ENCODE measurements at places on chromosomes 2 and 18.

DNA sequence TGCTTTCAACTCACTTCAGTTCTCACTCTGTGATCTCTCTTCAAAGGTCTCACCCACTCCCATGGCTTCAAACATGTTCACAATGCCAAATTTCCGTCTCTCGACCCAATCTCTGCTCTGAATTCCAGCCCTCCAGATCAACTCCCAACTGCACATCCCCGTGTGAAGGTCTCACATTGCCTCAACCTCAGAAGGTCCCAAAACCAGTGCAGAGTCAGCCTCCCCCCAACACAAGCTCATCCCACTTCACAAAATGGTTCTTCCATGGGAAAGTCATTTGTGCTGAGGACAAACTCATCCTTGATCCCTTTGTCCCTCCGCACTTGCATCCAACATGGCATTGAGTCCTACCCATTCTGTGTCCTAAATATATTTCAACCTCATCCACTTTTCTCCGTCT lies 31.0 kb upstream of the GNAL start:
- no peak for DNase-seq

DNA sequence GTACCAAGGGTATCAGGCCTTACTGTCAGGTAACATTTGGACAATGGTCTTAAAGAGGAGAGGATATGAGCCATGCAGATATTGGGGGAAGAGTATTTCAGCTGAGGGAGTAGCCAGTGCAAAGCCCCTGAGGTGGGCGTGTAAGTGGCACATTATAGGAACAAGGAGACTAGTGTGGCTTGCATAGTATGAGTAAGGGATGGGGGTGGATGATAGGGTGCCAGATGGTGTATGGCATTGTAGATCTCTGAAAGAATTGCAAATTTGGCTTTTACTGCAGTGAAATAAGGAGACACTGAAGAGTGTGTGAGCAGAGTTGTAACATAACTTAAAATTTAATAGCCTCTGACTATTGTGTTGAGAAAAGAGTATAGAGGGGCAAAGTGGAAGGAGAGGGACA lies 244.0 kb downstream of the PDE11A start:
- peak; percentile 7 for DNase-seq

- peak; percentile 17 for DNase-seq
Measured at GRCh38 chr2:161232571-161232970, 72.3 kb downstream of the TANK start.

- no peak for DNase-seq
Measured at GRCh38 chr2:191489177-191489576, 188.8 kb upstream of the NABP1 start.

GRCh38 chr2:239376351-239376750 lies 24.5 kb downstream of the HDAC4 start:
- DNase-seq, result no peak

- DNase-seq, result no peak
Measured at GRCh38 chr18:26394047-26394654, 154.2 kb downstream of the KCTD1 start.

DNA sequence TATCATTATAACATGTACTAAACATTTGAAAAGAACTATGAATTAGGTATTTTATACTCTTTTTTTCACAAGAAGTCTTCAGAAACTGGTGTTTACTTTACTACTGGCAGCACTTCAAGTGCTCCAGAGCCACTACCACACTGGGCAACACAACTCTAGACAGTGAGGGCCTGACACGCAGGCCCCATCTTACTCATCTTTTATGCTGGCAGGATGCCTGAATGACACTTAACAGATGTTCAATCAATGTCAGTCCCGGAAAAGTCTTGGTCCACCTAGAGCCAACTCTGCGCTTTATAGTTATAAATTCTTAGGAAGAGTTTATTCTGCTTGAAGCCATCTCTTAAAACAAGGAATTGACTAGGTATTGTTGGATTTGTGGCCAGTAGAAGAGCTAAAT lies 8.7 kb upstream of the WIPF1 start:
- DNase-seq, result no peak

DNA sequence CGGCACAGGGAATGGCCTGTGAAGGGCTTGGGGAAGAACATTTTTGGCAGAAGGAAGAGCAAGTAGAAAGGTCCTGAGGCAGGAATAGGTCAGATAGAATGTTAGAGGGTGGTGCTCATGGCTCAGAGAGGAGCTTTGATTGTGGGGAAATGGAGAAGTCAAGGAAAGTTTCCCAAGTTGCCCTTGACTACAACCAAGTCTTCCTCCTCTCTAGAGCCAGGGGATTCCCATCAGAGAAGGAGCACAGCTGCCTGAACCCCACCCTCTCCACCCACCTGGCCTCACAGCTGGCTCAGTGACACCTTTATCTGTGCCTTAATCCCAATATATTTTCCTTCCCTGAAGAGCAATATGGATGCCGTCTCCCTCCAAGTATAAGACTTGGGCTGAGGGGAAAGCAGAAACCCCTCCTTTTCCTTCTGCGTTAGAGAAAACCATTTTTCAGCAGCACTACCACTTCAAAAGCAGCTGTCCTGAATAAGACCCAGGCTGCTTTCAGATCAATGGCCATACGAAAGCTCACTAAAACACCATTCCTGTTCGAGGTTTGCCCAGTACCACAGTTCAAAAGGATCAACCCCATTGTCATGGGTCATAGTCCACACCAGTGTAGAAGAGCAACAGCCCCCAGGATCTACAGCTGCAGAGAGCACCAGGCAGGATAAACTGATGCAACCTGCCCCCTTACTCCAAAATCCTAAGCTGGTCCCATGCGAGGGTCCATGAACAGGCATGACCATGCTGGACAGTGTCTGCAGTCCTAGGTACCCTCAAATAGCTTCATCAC lies 199.6 kb downstream of the AFF3 start:
- DNase-seq, result no peak

GRCh38 chr2:237300739-237301138 lies 113.2 kb downstream of the COL6A3 start:
- DNase-seq, result no peak

GRCh38 chr2:201908901-201909300 lies 102.6 kb downstream of the CDK15 start:
- DNase-seq, result no peak

- no peak for DNase-seq
Measured at GRCh38 chr2:227616631-227617030, 667 bp upstream of the SCYGR4 start.

GRCh38 chr18:58227361-58227930 lies 183.4 kb downstream of the NEDD4L start:
- DNase-seq, result peak; percentile 91

DNA sequence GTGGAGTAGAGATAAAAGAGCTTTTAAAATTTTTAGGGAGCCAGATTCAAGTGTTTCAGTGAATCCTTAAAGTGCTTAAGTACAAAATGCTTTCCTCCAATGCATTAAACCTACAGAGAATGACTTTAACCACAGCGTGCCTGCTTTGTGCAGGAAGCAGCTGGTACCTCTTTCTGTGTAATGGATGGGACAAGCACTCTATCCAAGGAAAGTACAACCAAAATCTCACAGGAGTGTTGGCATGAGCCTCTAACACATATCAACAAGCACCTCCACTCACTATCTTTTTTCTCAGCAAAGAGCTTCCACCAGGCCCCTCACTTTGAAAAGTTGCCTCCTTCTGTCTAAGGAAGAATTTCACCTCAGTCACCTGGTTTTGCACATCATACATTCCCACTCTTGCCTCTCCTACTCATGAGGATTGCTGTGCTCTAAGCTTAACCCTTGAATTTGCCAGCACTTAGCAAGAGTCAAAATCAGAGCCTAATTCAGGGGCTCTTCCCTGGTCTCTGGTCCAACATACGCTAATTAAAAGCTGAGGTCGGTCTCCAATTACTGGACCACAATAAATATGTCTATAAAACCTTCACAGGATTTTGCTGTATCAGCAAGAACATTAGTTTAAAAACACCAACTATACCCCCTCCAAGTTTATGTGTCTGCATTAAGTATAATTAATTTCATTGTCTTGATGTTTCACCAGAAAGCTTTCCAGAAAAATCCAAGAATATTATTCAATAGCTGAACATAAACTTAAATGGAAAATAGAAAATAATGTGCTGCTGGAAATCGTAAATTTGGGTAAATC lies 68.9 kb downstream of the ZNF521 start:
- no peak for DNase-seq

GRCh38 chr2:203242518-203242917 lies 3.7 kb downstream of the CYP20A1 start:
- DNase-seq, result no peak

GRCh38 chr18:59021500-59021899 lies 118.2 kb upstream of the SEC11C start:
- peak; percentile 97 for DNase-seq

GRCh38 chr2:226185616-226186211 lies 613.9 kb downstream of the IRS1 start:
- no peak for DNase-seq

DNA sequence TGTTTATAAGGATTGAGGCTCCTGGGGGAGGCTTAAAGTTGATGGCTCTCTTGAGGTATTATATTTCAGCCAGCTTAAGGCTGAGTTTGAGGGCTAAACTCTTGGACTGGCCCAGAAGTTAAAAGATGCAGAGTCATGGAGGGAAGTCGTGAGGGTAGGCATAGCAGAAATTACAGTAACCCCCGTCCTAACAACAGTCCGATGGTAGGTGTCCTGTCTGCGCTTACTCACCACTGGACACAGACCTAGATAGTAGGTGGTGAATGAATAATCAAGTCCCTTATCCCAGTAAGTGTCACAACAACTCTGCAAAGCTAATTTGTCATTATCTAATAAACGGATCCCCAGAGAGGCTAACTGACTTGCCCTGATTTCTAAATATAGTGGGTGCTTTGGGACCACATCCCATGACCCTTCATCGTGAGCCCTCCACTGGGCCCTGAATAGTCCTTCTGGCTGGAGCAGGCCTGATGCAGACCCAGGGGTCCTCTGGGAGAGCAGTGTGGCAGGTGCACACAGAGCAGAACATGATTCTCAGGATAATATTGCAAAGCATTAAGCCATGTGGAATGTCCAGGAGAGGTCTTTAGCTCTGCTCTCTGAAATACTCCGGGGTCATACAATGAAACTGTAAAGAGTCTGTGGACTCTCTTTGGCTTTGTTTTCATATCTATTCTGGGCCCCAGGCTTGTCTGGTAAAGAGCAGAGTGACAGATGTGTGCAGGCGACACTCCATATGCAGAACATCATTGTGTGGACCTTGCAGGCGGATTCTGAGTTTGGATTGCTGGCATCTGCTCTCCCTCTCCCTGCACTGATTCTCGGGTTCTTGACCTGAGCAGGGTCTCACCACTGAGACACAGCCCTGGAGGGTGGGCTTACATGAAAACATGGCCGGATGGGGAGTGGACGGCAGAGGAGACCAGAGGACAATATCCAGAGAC lies 98.1 kb downstream of the RNF144A start:
- peak; percentile 95 for DNase-seq

DNA sequence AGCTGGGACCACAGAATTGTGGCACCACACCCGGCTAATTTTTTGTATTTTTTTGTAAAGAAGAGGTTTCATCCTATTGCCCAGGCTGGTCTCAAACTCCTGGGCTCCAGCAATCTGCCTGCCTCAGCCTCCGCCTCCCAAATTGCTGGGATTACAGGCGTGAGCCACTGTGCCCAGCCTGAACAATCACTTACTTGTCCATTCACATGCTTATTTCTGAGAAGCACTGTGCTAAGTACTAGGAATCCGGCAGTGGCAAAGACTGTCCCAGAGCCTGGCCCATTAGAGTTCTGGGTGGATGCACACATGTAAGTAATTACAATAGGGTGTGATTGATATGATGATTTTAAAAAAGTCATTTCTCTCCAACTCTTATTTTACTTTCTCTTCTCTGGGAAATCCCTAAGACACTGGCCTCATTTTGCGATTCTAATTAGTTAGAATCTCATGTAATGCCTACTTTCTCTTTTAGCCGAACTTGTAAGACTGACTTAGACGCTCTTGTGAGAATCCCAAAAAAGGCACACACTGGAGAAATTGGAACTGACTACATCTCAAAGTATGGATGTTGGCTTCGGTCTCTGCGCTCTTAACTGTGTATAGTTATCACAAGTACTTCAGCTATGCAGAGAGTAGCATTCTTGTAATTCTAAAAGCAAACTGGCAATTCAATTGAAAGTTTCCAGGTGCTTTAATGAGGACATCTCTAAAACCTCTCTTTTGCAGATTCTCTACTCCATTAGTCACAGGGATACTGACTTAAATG lies 567.7 kb downstream of the DCC start:
- DNase-seq, result no peak

DNA sequence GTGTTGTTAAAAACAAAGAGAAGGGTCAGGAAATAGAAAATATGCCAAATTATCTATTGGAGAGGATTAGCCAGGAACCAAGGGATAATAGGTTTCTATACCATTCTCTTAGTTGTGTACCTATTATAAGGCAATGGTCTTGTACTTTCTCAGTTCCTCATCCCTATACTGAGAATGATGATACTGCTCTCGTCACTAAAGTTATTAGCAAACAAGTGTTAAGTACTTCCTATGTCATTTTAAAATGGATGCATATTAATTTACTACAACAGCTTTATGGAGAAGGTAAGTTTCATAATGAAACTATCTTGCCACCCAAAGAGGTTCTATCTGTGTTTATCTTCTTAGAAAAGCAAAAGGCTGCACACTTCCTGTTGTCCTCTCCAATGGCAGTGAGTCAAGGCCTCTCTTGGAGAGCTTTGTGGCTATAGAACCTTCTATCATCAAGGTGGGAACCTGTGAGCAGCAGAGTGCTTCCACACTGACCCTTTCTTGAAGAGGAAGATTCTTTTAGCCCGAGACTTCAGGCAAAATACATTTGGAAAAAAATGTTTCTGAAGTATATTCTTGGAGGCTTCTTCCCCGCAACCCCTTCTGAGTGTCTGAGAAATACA lies 460.7 kb upstream of the FANCL start:
- no peak for DNase-seq

- peak; percentile 16 for DNase-seq
Measured at GRCh38 chr2:226351711-226352110, 447.9 kb downstream of the IRS1 start.

DNA sequence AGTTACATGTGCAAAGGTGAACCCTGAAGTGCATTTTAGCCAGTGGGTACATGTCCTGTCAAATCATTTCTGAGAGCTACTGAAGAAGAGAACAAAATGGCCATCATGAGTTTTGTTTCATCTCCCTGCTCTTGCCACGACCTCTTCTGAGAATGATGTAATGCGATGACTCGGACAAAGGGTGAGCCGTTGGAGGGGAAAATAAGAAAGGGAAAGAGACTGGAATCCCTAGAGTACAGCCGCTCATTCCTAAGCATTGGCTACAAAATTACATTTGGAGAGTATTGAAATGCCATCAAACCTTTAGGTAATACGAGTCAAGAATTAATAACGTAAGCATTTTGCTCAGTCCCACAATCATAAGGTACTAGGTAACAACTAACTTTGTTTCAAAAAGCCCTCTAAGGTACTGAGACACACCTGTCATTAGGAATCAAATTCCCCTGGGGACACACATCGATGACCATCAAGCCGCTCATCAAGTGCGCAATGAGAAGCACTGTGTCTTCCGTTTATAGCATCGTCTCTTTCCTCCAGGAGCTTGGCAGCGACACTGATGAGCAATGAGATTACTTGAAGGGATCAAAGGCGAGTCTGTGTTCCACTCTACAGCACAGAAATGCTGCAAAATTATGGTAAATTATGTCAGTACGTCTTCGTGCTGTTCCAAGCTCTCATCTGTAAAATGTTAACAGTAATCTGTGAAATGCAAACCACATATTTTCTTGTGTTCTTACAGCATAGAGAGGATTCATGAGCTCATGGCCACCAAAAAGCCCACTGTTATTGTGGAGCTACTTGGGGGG lies 97.3 kb upstream of the PIEZO2 start:
- no peak for DNase-seq
